ENCODE measurements at places on chromosomes 1 and 21.

DNA sequence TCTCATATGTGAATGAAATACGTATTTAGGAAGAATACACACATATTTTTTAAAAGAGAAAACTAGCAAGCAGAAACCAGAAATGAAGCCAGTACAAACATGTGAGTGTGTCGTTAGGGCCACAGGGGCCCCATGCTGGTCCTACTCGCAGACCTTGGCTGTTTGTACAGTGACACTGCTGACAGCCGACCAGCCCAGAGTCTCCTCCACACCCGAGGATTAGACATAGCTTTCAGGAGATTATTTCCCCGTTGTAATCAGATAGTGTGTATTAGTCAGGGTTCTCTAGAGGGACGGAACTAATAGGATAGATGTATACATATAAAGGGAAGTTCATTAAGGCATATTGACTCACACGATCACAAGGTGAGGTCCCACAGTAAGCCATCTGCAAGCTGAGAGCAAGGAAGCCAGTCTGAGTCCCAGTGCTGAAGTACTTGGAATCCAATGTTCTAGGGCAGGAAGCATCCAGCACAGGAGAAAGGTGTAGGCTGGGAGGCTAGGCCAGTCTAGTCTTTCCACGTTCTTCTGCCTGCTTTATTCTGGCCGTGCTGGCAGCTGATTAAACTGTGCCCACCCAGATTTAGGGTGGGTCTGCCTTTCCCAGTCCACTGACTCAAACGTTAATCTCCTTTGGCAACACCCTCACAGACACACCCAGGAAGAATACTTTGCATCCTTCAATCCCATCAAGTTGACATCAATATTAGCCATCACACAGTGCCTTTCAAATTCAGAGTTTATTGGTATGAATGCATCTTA is 51.2 kb downstream of the DIP2A start:
- DNase-seq = no peak

- no peak for DNase-seq
These were observed 117.7 kb downstream of the FGGY start for GRCh38 chr1:59414406-59415133.

DNA sequence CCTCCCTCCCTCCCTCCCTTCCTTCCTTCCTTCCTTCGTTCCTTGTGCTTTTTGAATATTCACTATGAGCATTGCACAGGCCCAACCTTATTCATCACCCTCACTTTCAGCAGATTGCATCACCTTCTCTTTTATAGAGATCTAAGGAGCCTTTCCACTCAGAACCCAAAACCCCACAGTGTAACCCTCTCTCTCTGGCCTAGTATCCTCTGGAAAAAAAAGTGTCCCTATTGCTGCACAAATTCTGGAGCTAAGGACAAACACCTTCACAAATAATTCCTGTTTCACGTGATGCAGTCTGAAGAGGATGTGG is 25.6 kb downstream of the OR10J5 start:
- DNase-seq = no peak

GRCh38 chr1:164868990-164869389 is 310.0 kb downstream of the PBX1 start:
- no peak for DNase-seq

DNA sequence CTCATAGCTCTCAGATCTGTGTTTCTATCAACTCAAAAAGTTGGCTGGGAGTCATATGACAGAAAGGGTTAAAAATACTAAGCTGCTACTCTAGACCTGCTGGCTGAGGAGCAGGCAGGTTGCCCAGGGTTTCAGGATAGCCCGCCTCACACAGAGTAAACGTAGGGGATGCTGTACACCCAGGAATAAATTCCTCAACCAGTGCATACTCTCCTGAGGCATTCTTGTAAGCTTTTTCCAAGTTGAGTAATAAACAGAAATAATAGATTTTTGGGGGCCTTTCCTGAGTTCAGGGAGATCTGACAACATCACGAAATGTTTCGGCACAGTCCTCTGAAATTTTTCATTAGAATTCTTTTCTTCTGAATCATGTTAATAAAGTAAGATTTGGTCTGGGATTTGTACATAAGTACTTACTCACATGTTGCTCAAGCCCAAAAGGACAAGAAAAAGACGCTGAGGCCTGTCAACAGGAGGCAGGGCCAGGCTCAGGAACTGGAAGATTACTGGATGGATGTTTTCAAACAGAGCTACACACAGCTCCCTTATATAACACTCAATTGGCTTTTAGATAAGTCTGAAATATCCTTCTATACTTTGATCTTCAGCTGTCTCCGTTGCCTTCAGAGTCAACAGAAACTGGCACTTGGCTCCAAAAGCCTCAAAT is 41.0 kb downstream of the TGFBR3 start:
- DNase-seq = no peak

GRCh38 chr1:75791022-75791421 is 5.0 kb downstream of the RABGGTB start:
- no peak for DNase-seq

GRCh38 chr1:208106218-208106617 is 138.0 kb downstream of the PLXNA2 start:
- no peak for DNase-seq

DNA sequence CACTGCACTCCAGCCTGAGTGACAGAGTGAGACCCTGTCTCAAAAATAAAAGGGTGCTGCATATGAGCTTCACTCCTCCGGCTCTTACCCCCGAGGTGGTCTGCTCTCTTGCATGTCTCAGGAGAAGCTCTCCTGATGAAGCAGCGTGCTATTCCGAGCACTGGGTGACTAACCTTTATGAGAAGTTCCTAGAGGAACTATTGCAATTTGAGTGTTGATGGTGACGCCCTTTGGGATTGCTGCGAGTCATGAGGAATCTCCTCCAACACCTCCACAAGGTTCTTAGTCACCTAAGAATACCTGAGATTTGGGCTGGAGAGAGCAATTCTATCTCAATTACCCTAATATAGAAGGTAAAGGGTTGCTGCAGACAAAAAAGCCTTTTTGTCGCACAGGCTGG is 40.8 kb upstream of the TINAGL1 start:
- no peak for DNase-seq

Data from activated CD8-positive, alpha-beta memory T cell treated with anti-CD3 and anti-CD28 coated beads for 1 hour (primary cell).